ENCODE measurements at places on chromosomes 6 and 20.

DNA sequence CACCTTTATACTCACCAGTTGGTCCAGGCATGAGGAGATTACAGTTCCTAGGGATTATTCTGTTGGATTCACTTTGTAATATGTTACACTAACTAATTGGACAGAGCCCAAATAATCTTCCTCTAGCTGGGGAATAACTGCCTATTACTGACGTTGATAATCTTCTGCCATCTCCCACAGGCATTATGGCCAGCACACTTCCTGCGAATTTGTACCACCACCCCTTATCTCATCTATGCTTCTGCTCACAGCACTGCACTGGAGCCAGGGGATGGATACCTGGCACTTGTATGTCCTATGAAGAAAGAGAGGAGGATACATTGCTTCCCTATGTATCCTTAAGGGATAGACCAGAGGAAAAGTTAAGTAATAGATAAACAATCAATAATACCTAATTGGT, 494.8 kb upstream of the MAN1A1 start:
- DNase-seq = no peak

- DNase-seq = no peak
Observed at GRCh38 chr6:126722411-126722810, 382.5 kb downstream of the CENPW start.

GRCh38 chr6:52654592-52654991, 16.3 kb upstream of the TMEM14A start:
- no peak for DNase-seq

DNA sequence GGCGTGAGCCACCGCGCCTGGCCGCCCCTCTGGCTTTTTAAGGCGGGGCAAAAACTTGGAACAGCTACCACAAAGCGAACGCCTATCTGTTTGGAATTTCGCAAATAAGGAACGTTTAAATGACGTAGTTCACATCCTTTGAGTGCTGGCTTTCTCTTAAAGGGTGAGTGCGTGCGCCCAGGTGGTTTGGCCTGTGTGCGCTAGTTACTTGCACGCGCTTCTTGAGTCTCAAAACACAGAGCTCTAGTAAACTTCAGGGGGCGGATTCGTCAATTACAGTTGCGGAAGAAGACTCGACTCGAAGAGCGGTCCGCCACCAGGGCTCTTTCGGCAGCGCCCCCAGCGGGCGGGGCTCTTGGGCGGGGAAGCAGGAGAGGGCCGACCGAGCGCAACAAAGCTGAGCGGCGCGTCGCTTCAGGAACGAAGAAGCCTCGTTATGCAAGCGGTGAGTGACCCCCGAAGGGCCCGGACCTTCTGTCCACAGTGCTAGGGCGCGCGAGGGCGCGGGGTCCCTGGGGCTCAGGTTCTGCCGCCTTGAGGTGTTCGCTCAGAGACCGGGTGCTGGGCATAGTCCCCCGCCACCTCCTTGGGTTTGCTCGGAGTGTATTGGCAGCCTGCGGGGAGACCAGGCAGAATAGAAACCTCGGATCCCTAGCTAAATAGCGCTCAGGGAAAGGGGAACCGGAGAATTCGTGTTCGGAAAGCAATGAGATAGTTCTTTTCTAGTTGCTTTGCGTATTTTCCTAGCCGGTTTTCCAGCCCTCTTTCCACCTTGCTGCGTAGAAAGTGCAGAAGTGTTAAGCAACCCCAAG, at the start of gene SYCP2L:
SYCP2L (plus strand) TSS at position 362 of the 812 bp plus-strand sequence; CDS start at position 437, 75 bp downstream.
- peak; percentile 70 for DNase-seq

- DNase-seq = no peak
Observed at GRCh38 chr6:29633534-29633905, 537 bp upstream of the GABBR1 start.

All from inflammatory macrophage (primary cell).